ENCODE measurements at places on chromosomes 7 and 10.

DNA sequence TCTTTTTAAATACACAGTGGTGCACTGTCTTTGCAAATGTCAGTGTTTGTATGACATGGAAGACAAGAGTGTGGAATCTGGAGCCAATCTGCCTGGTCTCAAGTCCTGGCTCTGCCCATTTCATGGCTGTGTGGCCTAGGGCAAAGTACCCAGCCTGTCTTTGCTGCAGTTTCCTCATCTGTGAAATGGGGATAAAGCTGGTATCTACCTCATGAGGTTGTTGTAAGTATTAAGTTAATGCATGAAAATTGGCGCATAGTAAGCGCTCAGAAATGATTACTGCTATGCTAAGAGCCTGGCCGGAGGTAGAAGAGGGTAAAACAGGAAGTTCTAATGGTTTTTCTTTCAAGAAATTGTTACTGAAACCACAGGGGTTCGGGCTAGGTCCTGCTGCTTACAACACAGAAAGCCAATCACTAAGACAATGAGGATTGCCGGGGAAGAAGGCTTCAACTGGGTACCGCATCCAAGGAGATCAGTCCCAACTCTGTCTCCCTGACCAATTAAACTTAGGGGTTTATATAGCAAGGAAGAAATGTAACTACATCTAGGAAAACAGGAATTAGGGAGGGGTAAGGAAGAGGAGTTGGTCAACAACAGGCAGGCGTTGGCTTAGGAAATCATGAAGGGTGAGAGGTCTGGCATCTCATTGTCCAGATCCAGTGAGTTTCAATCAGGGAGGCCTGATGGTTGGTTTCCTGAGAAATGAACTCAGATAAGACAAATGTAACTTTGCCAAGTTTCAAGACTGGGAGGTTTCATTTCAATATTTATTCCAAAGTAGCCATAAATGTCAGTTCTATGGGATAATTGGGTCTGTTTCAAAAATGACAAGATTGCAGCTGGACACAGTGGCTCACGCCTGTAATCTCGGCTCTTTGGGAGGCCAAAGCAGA is 57.0 kb downstream of the CHST3 start:
- DNase-seq = no peak

DNA sequence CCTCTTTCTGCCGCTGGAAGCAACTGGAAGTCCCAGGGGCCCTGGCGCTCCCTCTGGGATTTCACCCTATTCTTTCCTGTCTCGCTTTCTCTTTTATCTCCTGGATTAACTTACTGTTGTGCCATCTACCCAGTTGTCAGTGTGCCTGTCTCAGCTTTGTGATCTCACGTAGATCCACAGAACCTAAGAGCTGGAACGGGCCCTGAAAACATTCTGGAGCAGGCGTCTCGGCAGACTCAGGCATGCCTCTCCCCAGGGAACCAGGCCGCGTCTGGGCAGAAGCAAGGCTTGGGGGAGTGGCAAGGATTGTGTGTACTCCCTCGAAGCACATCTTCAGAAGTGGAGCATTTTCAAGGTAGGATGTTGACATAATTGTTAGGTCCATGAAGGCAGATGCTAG is 87.2 kb downstream of the KCNMA1 start:
- no peak for DNase-seq

DNA sequence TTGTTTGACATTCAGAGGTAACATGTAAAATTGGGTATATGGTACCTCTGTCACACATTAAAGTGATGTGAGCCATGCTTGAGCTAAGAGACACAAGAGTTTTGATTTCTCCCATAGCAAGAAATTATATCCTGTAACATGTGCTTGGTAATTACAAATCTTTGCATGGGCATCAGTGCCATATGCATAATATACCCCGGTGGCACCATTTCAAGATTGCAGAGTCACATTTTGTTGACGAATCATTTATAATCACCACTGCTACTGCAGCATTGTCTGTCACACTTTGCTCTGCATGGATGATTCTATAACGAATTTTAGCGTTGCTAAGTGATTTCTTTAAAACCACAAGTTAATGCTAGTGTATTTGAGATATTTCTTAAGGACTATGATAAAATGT is 443.7 kb upstream of the LRRN3 start:
- DNase-seq = no peak

- no peak for DNase-seq
These were observed 125.1 kb upstream of the RAB11FIP2 start for GRCh38 chr10:118171861-118172260.

DNA sequence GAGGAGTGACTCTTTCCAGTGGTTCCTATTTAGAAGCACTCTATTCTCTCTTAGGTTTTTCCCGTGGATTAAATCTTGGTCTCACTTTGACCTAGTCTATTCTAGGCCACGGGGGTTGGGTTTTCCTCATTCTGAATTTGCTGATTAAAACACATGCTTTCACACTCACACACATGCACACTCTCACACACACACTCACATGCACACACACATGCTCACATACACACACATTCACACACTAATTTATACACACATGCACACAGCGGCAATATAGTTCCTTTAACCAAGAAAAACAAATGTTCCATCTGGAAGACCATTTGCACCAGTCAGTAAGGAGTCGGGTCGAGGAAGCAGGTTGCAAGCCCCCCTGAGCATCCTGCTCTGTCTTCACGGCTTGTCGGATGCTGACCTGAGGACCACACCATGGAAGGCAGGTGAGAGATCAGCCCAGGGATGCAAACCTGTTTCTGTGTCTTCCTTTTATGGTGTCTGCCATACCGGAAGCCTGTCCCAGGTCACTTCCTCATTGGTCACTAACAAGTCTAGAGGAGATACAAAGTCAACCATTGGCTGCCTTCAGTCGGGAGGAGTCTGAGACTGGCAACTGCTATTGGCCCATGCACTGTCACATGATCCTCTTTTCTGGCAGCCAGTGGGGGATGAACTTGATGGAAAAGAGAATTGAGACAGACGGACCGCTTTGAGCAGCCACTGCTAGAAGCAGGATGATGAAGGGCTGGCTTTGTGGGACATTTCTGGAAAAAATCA is 330.8 kb downstream of the FGFR2 start:
- no peak for DNase-seq

GRCh38 chr7:105448181-105448580 is 59.5 kb upstream of the SRPK2 start:
- no peak for DNase-seq

DNA sequence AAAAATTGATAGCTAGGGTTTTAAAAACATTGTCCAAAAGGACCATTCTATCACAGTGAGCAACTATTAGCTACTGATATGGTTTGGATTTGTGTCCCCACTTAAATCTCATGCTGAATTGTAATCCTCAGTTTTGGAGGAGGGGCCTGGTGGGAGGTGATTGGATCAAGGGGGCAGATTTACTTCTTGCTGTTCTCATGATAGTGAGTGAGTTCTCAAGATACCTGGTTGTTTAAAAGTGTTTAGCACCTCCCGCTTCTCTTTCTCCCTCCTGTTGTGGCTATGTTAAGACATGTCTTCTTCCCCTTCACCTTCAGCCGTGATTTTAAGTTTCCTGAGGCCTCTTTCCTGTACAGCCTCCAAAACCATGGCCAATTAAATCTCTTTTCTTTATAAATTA is 500.4 kb upstream of the POT1 start:
- DNase-seq = no peak

GRCh38 chr7:96986901-96987300 is 18.5 kb upstream of the DLX6 start:
- DNase-seq = no peak

DNA sequence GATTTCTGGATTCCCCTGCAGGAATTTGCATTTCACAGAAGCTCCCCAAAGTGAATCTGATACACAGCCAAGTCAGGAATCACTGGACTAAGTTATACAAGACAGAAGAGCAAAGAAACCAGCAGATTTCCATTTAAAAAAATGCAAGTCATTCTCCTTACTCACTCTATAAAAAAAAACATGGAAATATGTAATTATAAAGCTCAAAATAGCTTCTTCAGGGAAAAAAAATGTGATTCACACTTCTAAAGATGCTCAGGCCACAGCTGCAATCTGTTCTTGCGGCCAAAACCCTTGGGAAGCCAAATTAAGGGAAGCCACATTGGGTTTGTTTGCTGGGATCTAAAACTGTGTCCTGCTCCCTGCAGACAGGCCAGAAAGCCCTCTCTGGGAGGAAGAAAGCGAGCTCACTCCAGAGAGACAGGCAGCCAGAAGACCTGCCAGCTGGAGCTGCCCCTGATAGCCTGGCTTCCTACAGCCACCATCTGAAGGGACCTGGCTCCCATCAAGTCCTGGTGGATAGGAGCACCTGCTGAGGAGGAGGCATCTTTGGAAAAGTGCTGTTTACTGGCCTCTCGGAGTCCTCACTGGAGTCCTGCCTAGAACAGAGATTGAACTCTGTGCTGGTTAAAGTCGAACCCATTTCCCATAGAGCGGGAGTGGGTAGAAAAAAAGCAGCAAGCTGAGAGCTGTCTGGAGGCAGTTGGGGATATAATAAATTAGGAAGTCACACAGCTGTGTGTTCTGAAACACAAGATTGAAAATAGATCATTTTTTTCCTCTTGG is 359.2 kb upstream of the AOAH start:
- DNase-seq = no peak

DNA sequence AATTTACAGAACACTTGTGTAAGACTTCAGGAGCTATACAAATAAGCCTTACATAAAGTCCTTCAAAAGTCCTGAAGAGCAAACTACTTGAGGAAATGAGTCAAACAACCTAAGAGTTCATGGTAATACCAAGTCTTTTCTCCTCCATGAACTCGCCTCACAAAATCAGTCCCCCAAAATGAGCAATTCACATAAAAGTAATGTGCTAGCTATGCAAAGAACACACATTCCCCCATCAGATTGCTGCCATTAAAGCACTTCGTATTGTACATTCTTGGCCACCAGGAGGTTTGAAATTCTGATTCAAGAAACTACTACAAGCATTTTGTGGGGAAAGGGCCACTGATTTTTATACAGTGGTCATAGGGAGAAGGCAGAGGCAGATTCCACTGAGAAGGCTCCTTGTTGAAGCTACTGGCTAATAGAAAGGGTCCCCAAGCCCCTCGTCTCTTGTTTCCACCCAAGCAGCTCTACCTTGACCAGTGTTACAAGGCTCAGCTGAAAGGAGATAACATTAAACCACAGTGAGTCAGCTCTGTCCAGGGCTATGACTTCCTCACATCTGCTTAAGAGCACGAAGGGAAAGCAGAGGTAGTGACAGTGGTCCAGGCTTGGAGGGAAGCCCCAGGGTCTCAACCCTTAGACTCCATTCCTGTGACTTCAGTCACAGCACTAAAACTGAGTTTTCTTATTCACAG is 115.2 kb upstream of the CDK1 start:
- no peak for DNase-seq

- no peak for DNase-seq
These were observed 22.3 kb upstream of the SLC25A13 start for GRCh38 chr7:96344236-96344635.

DNA sequence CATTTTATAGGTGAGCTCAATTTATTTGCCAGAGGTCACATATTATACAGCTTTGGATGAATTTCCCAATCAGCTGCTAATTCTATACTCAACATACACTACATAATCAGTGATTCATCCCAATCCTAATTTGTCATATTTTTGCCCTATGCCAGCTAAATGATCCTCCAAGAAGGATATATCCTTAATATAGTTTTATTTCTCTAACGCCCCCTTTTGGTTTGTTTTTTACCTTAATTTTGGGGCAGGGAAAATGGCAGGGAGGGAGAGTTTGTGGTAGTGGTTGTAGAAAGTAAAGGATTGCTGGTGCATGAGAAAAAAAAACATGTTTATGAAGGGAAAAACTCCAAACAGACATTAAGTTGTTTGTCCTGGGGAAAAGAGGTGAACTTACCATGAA is 31.9 kb downstream of the WASL start:
- DNase-seq = no peak

DNA sequence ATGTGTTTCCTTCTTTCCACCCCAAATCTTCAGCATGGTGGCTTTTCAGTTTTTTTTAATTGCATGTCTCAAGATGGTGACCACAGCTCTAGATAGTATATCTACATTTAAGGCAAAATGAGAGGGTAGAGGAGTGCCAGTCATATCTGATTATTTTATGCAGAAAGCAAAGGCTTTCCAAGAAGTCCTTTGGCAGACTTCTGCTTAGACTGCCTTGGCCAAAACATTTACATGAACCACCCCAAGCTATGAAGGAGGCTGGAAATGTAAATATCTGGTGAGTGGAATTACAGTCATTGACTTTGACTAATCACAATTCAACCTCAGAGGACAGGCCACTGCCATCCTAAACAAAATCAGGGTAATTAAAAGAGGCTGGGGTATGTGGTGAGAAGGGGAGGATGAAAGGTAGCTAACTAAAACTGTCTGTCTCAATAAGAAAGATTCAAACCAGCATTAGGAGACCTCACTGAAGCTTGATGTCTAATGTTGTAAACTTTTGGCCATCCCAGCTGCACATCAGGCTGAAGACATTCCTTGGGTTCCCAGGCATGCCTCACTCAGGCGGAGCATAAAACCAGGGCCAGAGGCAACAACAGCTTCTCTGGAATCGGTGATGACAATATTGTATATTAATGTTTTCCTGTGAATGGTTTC is 53.4 kb downstream of the PPP1R3C start:
- no peak for DNase-seq

- DNase-seq = no peak
These were observed 1.5 kb upstream of the INSIG1 start for GRCh38 chr7:155296006-155296787.

All from NCI-H2107 (cell line).